CD4-positive, alpha-beta T cell (primary cell): ENCODE measurements at places on chromosomes 3 and 15.

- DNase-seq, result no peak
Measured at GRCh38 chr3:147372525-147373027, 33.8 kb downstream of the ZIC4 start.

- DNase-seq, result no peak
Measured at GRCh38 chr3:197406266-197406665, 107.9 kb upstream of the DLG1 start.

- DNase-seq, result no peak
Measured at GRCh38 chr15:81723113-81723651, 322.6 kb downstream of the MEX3B start.

- no peak for DNase-seq
Measured at GRCh38 chr3:59749291-59749690, 699.5 kb upstream of the CFAP20DC start.

DNA sequence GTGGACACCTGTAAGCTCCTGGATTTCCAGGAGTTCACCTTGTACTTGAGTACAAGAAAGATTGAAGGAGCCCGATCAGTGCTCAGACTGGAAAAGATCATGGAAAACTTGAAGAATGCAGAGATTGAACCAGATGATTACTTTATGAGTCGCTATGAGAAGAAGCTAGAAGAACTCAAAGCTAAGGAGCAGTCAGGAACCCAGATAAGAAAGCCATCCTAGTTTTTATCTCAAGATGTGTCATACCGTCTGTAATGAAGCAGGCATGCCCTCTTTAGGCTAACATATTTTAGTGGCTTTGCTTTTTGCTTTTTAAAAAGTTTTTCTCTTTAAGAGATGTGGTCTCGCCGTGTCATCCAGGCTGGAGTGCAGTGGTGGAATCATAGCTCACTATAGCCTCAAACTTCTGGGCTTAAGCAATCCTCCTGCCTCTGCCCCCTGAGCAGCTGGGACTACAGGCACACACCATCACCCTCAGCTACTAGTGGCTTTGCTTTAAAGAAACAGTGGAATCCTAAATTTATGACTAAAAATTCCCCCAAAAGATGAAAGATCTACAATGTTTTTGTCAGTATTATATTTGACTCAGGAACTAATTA lies 28.1 kb downstream of the EXOG start:
- DNase-seq, result no peak
